ENCODE measurements at places on chromosomes 4 and X. TPM values are rescaled to one million over a fixed set of nuclear protein-coding genes. Genes with fewer than 3 reads are reported as not detected.

The CSAG2 gene
- total RNA-seq = not detected

The MAP3K15 gene
- total RNA-seq = not detected

The FAM53A gene
- 0.77 TPM for total RNA-seq

- no peak for DNase-seq
Observed at GRCh38 chr4:146134761-146135445, 40.6 kb upstream of the LSM6 start.

DNA sequence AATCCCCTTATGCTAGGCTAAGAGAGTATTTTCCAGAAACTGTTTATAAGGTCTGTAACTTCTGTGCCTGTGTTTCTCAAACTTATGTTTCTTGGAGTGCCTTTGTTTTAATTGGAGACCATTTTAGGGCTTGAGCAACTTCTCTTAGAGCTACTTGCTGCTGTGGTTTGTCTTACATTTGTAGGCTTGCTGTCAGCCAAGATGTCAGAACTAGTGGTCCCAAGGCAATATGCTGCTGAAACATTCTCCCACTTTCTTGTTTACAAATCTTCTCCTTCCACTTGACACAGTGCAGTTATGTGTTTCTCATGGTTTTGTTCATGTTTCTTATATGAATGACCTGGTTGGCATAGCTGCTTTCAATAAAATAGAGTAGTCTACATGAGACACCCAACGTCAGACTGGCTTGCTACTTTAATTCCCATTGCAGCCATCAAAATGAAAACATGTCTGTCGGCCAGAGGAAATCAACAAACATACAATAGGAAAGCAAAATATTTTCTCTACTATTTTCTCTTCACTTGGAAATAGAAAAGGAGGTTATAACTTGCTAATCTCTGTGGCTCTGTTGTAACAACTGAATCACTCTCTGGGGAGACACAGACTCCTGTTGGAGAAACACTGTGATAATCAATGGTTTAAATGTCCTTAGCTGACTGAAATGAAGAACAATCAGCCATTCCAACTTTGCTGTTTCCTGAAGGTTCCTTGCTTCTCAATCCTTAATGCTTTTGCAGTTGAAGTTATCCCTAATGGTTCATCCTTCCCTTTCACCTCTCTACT lies 426.4 kb downstream of the PDGFC start:
- no peak for DNase-seq
